ENCODE measurements at places on chromosomes 6 and 20.
A peak's percentile ranks its signal among the peaks of the same experiment; 100 is the strongest.

- peak; percentile 26 for DNase-seq
These were observed 140.1 kb downstream of the QKI start for GRCh38 chr6:163554663-163555062.

DNA sequence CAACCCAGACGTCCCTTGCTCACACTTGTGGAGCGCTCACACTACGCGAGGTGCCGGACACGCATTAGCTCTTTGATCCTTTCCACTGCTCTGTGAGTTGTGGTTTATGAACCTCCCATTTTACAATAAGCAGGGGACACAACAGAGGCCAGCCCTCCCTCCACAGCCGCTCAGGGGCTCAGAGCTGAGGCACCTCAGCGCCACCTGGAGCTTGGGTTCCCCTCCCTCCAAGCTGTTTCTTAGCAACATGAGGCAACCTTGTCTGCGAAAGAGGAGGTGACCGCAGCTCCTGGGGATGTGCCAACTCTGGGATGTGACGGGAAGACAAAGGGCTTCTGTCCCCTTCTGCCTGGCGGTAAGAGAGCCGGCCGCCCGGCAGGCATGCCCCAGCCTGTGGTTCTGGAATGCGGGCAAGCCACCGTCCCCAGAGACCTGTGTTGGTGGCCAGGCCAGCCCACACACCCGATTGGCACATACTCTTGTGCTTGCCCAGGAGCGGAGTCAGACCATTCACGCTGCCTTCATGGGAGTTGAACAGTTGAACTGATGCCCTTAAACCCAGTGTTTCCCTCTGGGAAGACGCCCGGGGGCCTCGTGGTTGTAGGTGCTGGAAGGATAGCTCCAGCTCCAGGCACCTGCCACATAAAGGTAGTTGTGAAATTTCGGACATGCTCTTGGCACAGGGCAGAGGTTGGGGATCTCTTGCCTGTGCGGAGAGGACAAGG is 44.5 kb downstream of the RBM38 start:
- peak; percentile 51 for DNase-seq

- no peak for DNase-seq
These were observed 139.4 kb upstream of the EYA4 start for GRCh38 chr6:133101790-133102189.

GRCh38 chr6:143673669-143674068 is 4.1 kb upstream of the PHACTR2 start:
- DNase-seq = no peak

DNA sequence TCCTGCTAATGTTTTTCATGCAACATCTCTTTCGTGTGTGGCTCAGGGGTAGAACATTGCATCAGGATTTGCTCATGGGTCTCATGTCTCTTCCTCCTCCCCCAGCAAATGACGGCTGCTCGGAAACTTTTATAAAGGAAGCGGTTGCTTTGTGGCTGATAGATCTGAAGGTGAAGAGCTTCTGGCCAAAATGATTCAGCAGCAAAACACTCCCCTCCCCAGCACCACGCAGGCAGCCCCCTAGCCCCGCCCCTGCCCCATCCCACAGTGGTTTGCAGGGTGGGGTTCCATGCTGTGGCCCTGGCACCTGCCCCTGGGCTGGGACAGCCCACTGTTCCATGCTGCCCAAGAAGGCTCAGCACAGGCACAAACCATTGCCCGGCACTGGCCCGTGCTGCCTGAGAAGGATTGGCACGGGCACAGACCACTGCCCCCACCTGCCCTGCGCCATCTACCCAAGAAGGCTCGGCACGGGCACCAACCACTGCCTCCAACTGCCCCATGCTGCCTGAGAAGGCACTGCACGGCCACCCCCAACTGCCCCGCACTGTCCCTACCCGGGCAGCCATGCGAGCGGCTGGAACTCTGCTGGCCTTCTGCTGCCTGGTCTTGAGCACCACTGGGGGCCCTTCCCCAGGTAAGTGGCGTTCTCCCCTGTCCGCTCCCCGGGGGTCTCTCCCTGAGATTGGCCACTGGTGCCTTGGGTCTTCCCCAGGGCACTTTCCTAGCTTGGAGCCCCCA is at the start of gene CST7:
Gene CST7 (plus strand): TSS at position 331 of the 741 bp plus-strand sequence. CDS start 237 bp downstream, at position 568.
- DNase-seq = peak; percentile 76

DNA sequence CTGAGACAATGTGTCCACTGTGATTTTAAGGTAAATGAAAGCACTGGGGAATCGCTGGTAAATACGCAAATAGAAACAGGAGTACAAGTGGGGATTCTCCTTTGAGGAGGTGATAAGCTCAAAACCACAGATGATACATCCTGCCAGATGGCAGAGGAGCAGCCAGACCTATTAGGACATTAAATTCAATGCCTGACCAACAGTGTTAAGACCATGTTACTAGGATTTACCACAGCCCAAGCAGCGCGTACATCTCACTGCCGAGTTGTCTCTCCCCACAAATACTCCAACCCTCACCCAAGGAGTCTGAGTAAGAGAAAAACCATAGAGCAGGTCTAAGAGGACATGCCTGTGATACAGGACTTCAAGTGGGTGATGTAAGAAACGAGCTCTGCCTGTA is 68.9 kb upstream of the TULP1 start:
- DNase-seq = no peak

DNA sequence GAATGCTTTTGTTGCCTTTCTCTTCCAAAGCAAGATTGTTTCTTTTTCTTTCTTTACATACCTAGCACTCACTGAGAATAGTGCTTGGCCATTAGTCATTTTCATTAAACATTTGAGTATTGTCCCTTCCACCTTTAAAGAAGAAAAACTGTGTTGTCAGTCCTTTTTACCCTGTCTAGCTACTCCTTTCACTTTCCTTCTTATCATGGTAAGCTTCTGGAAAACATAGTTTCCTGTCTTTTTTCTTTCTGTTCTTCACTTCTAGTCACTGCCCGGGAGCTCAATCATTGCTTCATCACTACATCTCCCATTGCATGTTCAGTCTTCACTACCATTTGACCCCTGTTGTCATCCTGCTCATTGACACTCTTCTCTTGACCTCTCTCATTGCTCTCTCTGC is 12.1 kb downstream of the VAPB start:
- no peak for DNase-seq

DNA sequence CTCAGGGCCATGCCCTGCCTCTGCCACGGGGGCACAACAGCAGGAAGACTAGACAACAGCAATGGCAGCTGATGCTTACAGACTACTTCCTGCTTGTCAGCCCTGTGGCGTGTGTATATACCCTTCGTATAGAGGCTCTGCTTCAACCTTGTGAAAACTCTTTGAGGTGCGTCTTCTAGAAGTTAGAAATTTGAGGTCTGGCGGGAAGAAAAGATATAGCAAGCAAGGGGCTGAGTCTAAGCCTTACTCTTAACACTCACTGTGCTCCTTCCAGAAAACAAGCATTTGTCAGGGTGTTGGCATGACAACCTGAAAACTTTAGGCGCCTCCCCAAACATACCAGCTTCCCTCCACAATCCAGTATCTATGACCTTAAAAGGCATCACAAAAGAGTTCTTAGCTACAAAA is 33.3 kb downstream of the JPH2 start:
- peak; percentile 33 for DNase-seq

Data from CD8-positive, alpha-beta T cell (primary cell).